ENCODE measurements at places on chromosomes 16 and 17.
A peak's percentile ranks its signal among the peaks of the same experiment; 100 is the strongest.

GRCh38 chr17:13557077-13557476 is 44.7 kb downstream of the HS3ST3A1 start:
- DNase-seq, result peak; percentile 34

GRCh38 chr17:61794242-61794641 is 69.1 kb downstream of the BRIP1 start:
- DNase-seq, result no peak

DNA sequence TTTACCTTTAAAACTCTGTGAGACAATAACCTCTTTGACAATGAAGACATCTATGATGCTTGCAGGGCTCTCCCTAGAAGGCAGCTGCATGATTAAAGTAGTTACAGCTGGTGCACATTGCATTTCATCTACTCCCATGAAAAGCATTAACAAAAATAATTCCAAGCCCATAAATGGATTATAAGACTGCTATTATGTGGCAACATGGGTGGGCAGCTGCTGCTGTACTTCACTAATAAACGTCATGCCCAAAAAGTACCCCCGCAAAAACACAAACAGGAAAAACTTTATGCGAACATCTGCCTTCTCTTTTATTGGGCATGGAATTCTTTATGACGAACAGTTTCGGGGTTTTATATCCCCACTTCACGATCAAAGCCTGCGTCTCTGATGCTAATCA is 224.9 kb downstream of the CA10 start:
- no peak for DNase-seq

DNA sequence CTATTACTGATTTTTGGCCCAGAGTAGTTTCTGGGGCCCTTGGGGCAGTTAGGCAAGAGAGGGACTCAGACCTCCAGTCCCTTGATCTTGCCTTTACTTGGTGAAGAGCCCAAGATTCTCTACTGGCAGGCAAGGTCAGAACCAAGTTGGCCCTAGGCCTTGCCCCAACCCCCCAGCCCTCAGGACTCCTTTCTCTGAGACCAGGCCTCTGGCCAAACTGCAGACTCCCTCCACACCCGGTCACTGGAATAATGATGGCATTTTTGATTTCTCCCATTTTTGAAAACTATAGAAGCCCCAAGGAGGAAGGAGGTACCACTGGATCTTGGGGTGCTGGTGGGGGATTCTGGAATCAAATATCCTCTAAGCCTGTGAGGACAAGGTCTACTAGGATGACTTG is 18.0 kb upstream of the HOXB9 start:
- DNase-seq, result no peak

DNA sequence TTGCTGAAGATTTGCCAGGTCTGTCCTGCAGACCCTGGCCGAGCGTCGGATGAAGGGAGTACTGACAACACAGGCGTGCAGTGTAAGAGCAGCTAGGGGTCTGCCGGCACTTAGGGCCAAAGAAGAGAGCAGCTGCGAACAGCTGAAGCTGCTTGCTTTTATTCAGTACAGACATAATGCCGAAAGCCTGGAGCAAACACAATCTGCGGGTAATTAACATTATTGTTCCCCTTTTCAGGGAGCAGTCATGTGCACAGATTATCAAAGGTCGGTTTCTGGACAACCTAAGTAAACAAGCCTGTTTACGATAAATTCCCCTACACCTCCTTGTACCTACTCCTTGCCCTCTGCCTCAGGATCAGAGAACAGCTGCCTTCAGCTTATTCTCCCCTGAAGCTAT is 12.0 kb upstream of the KRT23 start:
- DNase-seq, result no peak

DNA sequence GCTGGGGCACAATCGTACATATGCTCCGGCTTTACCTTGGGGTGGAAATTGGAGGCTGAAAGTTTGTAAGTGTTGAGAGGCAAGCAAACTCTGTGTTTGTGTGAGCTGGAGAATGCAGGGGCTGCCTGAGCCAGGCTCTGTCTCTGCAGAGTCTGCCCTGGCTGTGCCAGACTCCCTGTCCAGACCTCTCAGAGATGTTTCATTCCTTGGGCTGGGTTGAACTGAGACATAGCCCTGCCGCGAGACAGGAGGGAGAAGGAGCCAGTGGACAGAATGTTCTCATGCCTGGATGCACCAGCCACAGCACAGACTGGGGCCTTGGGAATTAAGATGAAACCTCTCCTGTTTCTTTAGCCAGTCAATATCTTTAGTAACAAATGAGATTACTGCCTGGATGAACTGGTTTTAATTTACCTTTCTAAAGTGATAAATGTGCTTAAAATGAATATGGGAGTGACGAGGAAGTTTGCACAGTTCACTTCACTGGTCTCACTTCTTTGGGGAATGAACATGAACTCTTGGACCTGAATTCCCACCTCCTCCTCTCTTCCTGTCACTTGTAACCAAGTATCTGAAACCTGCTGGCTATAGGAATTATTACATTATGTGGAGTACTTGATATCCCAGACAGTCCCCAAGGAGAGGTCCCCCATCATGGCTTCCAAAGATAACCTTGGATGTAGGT is 40.1 kb downstream of the YPEL2 start:
- DNase-seq, result peak; percentile 67

DNA sequence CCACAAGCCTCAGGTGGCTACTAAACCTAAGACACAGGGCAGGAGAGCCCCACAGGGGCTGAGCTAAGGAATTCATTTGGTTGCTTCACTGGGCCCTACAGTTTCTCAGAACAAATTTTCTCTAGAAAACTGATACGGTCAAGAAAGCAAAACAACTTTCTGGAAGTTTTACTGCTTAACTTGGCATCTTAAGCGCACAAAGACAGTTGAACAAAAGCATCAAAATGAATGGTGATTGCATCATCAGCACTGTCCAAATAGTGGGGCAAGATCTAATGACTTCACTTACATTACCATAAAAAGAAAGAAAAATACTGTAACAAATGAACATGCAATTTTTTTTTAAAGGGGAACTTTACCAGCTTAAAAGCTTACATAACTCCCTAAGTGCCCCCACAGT is 47.6 kb downstream of the XPO6 start:
- DNase-seq, result peak; percentile 69

GRCh38 chr17:74080656-74081582 is 122.6 kb upstream of the RPL38 start:
- DNase-seq, result no peak

- DNase-seq, result no peak
Measured at GRCh38 chr17:58501451-58501850, 13.0 kb downstream of the MTMR4 start.

GRCh38 chr16:68487203-68487514 is 38.9 kb upstream of the SMPD3 start:
- no peak for DNase-seq

- no peak for DNase-seq
Measured at GRCh38 chr17:49667854-49668253, 10.0 kb downstream of the SPOP start.

DNA sequence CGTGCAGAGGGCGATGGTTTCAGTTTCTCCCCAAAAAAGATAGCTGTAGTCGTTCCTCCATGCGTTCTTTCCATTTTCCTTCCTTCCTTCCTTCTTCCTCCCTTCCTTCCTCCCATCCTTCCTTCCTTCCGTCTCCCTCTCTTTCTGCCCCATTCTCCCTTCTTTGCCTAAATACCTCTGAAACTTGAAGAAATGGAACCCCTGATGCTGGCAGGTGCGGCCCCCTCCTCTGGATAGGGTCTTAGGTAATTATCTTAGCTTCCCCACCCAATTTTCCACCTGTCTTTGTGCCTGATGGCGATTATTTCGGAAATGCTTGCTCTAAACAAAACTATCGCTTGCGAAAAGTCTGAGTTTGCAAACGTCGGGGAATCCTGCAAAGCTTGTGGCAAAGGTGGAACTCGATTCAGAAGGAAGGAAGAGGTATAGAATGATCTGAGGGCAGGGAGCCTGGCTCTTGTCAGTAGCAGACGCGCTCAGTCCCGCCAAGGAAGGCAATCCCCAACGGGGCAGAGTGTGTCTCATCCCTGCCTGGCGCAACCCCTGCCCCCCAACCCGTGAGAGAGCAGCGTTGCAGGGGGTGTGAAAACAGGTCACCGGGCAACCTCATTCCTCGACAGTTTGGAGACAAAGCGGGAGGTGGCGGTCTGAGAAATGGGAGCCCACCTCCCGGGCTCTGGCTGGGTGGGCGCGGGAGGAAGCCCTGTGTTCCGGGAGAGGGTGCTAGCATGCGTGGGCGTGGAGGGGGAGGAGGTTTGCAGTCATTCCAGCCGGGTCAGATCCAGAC is 2.9 kb upstream of the CBX8 start:
- no peak for DNase-seq

DNA sequence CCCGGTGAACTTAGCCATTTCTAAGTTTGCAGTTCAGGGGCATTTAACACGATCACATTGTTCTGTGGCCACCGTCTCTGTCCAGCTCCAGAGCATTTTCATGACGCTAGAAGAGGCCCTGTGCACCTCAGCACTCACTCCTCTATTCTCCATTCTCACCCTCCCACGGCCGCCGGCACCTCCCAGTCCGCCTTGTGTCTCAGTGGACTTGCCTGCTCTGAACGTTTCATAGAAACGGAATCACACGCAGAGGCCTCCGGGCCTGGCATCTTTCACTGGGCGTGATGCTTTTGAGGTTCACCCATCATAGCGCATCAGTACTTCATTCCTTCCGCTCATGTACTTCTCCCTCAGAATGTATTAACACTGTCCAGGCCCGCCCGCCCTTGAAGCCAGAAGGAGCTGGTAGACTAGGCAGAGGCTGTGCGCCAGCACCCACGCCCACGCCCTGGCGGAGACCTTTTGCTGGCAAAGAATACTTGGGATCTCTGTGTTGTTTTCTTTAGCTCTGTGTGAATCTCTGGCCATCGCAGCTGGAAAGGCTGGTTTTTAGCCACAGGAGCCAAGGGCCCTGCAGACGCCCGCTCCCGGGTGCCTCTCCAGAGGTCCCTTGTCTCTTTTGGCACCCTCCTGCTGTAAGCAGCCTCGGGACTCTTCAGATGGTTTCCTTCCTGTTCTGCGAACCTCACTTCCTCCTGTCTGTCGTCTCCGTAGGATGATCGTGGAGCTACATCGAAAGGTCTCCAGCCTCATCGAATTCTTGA is 23.4 kb upstream of the JPT2 start:
- no peak for DNase-seq

- no peak for DNase-seq
Measured at GRCh38 chr17:4003501-4004421, 39.5 kb upstream of the ATP2A3 start.

- no peak for DNase-seq
Measured at GRCh38 chr16:6634151-6634550, 698.5 kb upstream of the RBFOX1 start.

GRCh38 chr16:89748076-89748475 is 26.7 kb downstream of the ZNF276 start:
- DNase-seq, result no peak

- DNase-seq, result peak; percentile 82
Measured at GRCh38 chr17:8126491-8127066, 2.7 kb upstream of the HES7 start.

GRCh38 chr16:71628810-71629209 is 2.8 kb downstream of the MARVELD3 start:
- no peak for DNase-seq

- no peak for DNase-seq
Measured at GRCh38 chr17:3497101-3497500, 21.3 kb downstream of the ASPA start.

DNA sequence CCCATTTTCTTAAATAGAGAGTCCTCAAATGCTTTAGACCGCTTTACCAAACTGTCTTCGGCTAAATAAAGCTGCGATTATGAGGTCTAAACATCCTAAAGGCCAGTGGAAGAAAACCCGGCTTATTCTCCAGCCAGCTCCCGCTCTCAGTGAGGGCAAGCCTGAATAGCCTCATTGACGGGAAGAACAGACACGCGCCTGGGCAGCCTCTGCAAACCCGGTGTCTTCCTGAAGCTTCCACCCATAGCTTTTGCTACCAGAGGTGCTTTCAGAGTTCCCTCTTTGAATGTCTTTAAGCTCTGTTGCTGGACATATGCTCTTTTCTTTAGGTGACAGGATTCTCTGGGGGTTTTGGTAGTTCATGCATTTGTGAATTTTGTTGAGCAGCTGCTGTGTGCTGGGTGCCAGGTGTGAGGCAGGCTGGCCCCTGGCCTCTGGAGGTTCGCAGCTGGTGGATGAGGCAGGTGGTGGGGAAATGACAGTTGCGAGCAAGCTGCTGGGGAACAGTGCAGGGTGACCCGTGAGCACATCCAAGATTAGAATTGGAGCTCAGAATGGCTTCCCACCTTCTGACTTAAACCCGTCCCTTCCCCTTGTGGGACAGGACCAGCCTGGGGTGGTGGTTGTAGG is 44.7 kb downstream of the CRISPLD2 start:
- DNase-seq, result no peak

DNA sequence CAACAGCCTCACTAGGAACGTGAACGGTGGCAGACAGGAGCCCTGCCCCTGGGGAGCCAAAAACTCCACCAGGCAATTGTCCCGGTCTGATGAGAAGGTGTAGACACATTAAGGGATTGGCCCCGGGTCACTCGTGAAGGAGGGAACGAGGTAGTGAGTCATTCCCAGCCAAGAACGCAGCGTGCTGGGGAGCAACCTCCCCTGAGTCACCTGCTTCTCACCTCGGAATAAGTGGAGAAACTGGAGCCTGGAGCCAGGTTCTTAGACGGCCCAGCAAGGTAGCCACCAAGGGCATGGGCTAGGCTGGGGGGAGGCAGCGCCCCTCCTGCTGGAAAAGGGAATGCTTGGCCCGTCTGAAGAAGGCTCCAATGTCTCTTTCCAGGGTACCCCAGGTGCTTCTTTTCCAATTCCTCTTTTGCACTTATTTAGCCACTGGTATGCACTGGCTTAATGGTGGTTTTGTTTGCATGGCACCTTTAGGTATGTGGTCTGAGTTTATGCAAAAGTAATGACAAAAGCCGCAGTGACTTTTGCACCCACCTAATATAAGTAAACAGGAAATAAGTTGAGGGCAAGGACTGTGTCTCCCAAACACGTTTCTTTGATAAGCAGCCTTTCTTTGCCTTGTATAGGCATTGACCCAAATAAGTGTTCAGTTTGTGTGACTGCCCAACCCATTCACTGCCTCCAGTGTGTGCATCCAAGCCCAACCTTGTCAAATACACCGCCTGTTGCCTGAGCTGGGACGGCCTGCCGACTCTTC is 1.8 kb upstream of the HELZ start:
- DNase-seq, result peak; percentile 44

GRCh38 chr16:24986512-24987303 is 28.5 kb downstream of the ARHGAP17 start:
- peak; percentile 89 for DNase-seq

DNA sequence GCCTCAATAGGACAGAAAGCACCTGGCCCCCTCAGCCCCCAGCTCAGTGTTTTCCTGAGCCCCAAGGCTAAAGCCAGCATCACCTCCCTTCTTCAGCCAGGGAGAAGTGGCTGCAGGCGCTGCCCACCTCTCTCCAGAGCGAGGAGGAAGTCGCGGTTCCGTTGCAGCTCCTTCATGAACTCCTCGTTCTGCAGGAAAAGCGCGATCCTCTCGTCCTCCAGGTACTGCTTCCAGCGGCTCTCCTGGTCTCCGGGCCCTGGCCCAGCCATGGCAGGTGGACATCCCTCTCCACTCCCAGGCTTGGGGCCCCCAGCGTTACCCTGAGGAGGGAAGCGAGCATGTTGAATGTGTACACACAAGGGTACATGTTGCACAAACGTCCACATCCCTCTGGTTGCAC is 22.7 kb upstream of the MRPS23 start:
- DNase-seq, result no peak

All from adipocyte (in vitro differentiated cells).